Heart left ventricle (tissue), 16 donors: ENCODE measurements at places on chromosomes 11 and 22. TPM values are rescaled to one million over a fixed set of nuclear protein-coding genes. Genes with fewer than 3 reads are reported as not detected.

Gene SCUBE1
- total RNA-seq = 0.19 TPM

Gene TBC1D22A
- 15.3 TPM for total RNA-seq

GRCh38 chr11:120867531-120867930 lies 156.4 kb upstream of the TBCEL start:
- DNase-seq = no peak

Gene RIMBP3C
- total RNA-seq = not detected

Gene OR2D2
- total RNA-seq = not detected

Gene TPH1
- not detected for total RNA-seq
